ENCODE measurements at places on chromosomes 2 and 18.

GRCh38 chr2:156986339-156986988, 271.0 kb upstream of the GALNT5 start:
- no peak for DNase-seq

- no peak for DNase-seq
Measured at GRCh38 chr2:74511104-74511989, 2.9 kb upstream of the TLX2 start.

DNA sequence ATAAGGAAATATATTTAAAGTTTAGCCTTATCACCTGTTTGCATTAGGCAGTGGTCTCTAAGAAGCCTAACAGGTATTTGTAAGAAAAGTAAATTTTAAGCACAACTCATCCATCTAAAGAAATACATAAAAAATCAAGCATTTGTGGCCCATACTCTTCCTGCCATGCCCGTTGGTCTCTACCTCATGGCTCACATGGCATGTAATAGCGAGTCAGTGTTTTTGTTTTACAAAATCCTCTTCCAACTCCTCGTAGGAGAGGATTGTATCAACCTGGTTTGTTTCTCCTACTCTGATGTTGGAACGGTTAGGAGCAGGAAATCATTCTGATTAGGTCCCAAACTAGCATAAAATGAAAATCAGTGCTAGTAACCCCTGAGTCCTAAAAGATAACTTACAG, 91.8 kb downstream of the FMNL2 start:
- DNase-seq: no peak

DNA sequence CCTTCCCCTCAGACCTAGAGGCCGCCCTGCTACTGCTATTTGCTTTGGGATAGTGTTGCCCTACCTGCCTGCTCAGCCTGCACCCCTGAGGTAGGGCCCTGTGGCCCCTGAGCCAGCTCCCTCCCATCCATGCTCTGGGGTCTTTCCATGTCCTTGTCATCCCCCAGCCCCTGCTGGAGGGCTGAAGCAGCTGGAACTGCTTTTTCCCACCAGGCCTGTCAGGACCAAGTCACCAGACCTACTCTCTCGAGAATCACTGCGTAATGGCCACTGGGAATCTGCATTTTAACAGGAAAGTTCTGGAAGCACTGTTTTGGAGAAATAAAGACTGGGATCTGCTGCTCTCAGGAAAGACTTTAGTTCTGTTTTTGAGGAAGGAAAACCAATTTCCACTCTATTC, 20.2 kb upstream of the SLC35F6 start:
- DNase-seq: no peak

GRCh38 chr2:127818241-127818640, 7.3 kb upstream of the WDR33 start:
- DNase-seq: no peak

DNA sequence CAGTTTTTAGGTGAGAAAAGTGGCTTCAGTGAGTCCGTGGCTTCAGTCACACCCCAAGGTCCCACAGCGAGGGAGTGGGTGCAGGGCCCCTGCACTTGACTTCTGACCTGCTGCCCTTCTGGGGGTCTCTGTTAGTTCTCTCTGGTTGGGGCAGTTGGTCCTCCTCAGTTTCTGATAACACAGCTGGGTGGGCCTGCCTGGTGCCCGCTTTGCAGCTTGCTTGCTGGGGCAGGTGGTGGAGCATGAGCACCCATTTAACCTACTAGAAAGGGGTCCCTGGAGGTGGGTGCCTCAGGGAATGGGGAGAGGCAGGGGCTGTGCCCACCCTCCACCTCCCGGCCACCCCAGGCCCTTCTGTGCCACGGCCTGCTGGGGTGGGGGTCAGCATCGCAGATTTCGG, 83.2 kb downstream of the ASB1 start:
- DNase-seq: no peak

- no peak for DNase-seq
Measured at GRCh38 chr2:47162780-47163179, 7.7 kb upstream of the STPG4 start.

DNA sequence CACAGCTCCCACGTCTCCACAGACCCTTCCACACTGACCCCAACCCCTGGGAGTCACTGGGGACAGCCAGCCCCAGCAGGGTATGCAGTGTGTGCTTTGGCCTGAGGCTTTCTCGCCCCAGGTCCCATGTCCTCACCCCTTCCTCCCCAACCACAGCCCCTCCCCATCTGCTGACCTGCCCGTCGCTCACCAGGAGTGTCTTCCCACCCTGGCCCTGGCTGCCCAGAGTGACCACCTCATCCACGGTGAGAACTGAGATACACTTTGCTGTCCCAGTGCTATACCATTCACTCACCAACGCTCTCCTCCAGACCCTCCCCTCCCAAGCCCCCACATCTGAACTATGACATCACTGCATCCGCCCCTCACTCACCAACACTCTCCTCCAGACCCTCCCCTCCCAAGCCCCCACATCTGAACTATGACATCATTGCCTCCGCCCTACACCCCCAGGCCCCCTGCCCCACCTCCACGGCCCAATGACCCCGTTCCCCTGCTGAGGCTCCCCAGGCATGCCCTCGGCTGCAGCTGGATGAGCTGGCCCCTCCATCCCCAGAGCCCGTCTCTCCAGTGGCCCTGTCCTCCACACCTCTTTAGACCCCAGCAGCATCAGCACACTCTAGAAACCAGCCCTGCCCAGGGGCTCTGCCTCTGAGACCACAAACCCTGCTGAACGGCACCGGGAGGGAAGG, 55.2 kb downstream of the ANKMY1 start:
- no peak for DNase-seq

- DNase-seq: no peak
Measured at GRCh38 chr2:64831134-64831976, 157.8 kb upstream of the SLC1A4 start.

DNA sequence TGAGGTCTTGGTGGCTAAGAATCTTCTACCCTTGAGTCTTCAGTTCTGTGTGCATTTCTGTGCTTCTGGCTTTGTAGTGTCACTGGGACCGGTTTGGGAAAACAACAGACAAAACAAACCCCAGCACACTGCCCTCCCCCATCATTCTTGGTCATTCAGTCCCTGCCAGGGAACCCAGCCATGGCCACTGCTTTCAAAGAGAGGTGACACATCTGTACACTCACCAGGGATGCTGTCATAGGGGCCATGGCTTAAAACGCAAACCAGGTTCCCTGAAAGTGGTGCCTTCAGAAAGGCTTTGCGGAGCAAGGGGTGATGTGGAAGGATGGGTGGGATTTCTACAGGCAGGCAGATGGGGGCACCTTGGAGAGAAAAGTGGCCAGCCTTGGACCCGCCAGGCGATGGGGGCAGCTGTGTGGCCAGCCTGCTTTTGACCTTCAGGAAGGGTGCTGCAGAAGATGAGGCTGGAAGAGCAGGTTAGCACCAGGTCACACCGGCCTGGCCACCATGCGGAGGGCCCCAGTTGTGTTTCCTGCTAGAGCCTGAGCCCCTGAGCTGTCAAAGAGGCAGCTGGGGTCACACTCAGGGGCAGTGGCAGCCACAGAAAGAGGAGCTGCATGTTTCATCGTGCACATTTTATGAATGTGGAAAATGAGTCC, 101.3 kb downstream of the INHBB start:
- DNase-seq: no peak

- DNase-seq: no peak
Measured at GRCh38 chr2:28842042-28842441, 28.1 kb downstream of the TRMT61B start.

DNA sequence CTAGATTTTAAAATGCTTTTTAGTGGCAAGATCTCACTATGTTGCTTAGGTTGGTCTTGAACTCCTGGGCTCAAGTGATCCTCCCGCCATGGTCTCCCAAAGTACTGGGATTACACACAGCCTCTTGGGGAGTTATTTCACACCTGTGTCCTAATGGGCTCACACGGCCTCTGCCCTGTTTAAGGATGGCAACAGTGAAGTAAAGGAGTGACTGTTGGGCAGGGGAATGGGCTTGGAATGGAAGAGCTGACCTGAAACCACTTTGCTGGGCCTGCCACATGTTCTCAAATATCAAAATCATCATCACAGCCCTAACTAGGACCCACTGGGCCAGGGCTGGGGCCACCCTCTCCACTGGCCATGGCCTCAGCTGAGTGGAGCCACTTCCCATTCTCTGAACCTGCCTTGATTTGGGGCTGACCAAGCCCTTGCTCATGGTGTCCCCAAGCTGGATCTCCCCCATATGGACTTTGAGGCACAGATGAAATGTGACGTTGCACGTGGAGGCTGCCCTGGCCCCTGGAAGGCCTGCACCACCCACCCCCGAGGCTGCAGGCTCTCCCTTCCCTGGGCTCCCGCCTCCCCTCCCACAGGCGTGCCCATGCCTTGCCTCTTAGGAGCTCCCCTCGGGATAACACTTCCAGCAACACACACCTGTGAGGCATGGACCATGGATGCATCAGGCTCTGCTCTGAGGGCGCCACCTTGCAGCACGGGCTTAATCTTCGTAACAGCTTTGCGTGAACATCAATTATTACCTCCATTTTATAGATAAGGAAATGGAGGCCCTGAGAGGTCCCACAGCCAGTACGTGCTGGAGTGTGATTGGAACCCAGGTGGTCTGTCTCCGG, 71.8 kb upstream of the SMAD7 start:
- no peak for DNase-seq

DNA sequence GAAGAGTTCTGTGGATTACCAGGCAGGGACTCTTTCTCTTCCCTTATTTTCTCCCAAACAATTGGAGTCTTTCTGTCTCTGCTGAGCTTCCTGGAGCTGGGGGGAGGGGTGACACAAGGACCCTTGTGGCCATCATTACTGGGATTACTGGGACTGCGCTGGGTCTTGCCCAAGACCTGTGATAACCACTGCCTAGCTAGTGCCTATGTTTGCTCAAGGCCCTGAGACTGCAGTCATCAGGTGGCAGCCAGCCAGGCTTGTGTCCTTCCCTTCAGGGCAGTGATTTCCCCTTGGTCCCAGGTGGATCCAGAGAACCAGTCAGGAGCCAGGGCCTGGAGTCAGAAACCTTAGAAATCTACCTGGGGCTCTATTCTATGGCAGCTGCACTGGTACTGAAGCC, 355.6 kb downstream of the PARD3B start:
- no peak for DNase-seq

- no peak for DNase-seq
Measured at GRCh38 chr18:57807336-57808117, 4.4 kb upstream of the ATP8B1 start.

- no peak for DNase-seq
Measured at GRCh38 chr2:80396276-80396675, 91.7 kb upstream of the LRRTM1 start.

- DNase-seq: no peak
Measured at GRCh38 chr2:11998626-11999378, 252.4 kb downstream of the LPIN1 start.

- peak; percentile 13 for DNase-seq
Measured at GRCh38 chr2:19863303-19864041, 38.3 kb downstream of the TTC32 start.

GRCh38 chr2:42854207-42854818, 61.9 kb upstream of the HAAO start:
- no peak for DNase-seq

- no peak for DNase-seq
Measured at GRCh38 chr2:467543-467891, 179.6 kb upstream of the ALKAL2 start.

DNA sequence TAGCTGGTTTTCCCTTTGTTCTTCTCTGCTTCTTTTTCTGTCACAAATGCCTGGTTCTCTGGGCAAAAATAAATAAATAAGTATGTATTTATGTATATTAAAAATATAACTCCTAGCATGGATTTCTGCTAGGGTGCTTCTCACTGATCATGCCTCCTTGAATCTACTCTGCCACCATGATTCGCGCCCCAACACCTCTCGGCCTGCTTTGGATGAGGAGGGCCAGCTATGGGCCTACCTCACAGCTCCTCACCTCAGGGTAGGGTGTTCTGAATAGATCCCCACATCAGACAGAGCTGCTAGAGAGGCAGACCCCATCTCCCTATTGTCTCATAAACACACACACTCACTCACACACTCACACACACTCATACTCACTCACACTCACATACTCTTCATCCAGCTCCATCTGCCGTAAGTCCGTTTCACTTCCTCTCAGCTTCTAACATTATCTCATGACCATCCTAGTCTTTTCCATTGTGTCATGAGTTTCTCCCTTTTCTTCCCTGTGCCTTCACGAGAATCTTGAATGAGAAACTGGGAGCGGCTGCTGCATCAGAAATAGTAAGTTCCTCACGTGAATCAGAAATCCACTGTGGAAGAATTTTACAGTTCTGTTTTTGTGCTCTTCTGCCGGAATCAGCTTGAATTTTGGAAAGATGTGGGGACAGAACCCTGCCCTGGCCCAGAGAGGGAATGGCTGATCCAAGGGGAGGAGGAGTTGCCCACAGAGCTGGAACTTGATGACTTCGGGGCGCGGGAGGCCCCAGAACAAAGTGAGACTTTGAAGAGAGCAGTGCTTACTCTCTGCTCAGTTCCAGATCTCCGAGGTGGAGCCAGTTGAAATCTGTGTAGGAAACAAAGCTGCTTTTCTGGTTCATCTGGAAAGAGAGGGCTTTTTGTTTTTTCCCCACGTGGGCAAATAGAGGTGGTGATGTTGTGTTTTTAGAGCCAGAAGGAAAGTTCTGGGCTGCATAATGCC, 20.9 kb downstream of the ANXA4 start:
- no peak for DNase-seq

DNA sequence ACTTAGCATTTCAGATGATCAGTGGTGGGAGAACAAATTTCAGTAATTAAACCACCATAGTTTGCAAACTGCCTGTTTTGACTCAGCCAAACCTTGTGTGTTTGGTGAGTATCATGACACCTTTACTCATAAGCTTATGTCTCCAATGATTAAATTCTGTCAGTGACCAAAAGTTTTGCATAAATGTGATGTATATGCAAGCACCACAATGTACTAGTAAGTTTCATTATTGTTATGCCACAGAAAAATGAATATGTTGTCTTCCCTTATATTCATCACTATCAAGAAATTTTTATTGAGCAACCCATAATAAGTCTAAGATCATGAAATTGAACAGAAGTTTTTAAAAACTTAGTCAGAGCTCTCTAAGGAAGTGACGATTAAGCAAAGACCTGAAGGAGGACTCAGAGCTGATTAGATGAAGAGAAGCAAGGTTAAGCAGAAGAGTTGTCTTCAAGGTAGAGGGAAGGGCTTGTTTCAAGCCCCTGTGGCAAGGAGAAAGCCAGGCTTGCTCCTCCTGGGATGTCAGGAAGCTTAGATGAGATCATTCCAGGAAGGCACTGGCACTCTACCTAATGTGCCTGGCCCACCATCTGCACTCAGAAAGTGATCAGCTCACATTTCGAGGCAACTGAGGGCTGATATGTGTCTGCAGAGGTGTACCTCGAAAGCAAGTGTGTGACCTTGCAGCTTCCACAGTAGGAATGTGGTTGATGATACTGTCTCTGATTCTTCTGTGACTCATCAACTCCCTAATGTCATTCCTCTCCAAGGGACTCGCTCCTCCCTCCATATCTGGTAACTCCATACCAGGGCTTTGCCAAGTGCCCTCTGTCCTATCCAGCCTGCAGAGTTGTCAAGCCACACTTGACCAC, 54.7 kb downstream of the KCTD18 start:
- no peak for DNase-seq

GRCh38 chr2:213251618-213252017, 32.6 kb upstream of the SPAG16 start:
- DNase-seq: peak; percentile 88

GRCh38 chr18:6399776-6400175, 14.9 kb downstream of the L3MBTL4 start:
- no peak for DNase-seq
